Stimulated activated CD4-positive, alpha-beta T cell treated with anti-CD3 and anti-CD28 coated beads, Interleukin-1b, Interleukin-23, amount 100 ng/mL, for 1 hour (primary cell): ENCODE measurements at places on chromosomes 3 and 15.

GRCh38 chr3:156818273-156818651 lies 7.9 kb upstream of the LEKR1 start:
- DNase-seq: no peak

DNA sequence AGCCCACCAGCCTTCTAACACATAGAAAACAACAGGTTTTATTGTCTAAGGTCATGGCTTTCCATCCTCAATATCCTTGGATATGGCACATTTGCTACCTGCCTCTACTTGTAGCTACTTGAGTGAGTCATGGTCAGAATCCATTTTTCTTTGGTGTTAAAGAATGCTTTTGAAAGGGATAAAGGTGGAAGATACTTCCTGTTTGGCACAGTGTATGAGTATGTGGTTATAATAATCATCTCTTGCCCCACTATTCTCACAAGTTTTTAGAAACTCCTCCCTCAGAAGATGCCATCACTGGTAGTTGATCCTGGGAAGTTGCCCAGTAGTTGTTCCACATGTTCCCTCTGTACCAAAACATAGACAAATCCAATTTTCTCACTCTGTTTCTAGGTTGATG lies 508.6 kb upstream of the IL12A start:
- DNase-seq: no peak

- DNase-seq: no peak
These were observed 156.2 kb upstream of the COL8A1 start for GRCh38 chr3:99482191-99482590.

DNA sequence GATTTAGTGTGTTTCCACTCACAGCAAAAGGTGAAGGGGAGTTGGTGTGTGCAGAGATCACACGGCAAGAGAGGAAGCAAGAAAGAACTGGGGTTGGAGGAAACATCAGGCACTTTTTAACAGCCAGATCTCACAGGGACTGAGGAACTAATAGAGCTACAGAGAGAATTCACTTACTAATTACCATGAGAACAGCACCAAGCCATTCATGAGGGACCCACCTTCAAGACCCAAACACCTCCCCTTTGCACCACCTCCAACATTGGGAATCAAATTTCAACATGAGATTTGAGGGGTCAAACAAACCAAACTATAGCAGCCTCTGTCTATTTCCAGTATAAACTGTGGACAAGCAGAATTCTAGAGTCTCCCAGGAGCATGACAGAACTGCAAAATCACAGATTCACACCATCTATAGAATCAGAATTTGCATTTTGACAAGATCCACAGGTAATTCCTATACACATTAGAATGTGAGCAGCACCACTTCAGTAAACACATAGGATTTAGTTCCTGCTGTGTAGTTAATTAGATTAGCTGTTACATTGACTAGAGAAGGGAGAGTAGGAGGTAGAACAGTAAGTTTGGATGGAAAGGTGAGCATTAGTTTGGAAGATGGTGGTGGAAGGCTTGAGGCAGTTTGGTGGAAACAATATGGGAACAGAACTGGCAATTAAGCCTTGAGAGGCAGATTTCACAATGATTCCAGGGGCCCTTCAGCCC lies 311.7 kb downstream of the NSUN3 start:
- DNase-seq: no peak

GRCh38 chr15:94671858-94672532 lies 440.6 kb downstream of the MCTP2 start:
- DNase-seq: no peak

- no peak for DNase-seq
These were observed 5.8 kb downstream of the LTK start for GRCh38 chr15:41507820-41508290.

DNA sequence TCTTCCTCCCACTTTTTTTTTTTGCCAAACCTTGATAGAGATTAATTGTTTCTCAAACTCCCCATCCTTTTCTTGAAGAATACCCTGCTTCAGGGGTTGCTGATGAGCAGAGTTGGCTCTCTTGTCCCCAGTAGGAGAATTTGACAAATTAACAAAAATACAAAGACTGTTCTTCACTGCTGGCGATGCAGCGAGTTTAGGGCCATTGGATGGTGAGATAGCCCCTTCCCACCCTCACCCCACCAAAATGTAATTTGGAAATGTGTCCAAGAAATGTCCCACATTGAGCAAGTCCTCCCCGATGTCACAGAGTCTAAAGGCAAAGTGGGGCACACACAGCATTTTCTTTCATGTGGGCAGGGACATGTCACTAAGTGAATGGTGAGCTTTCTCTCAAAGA lies 136.0 kb upstream of the RARB start:
- no peak for DNase-seq

GRCh38 chr3:61761694-61762430 lies 200.5 kb downstream of the PTPRG start:
- no peak for DNase-seq

GRCh38 chr3:178434206-178434805 lies 101.9 kb upstream of the KCNMB2 start:
- no peak for DNase-seq

GRCh38 chr3:155230382-155230781 lies 63.1 kb downstream of the STRIT1 start:
- no peak for DNase-seq
